ENCODE measurements at places on chromosomes 2 and 18. TPM values are rescaled to one million over a fixed set of nuclear protein-coding genes. Genes with fewer than 3 reads are reported as not detected.

DNA sequence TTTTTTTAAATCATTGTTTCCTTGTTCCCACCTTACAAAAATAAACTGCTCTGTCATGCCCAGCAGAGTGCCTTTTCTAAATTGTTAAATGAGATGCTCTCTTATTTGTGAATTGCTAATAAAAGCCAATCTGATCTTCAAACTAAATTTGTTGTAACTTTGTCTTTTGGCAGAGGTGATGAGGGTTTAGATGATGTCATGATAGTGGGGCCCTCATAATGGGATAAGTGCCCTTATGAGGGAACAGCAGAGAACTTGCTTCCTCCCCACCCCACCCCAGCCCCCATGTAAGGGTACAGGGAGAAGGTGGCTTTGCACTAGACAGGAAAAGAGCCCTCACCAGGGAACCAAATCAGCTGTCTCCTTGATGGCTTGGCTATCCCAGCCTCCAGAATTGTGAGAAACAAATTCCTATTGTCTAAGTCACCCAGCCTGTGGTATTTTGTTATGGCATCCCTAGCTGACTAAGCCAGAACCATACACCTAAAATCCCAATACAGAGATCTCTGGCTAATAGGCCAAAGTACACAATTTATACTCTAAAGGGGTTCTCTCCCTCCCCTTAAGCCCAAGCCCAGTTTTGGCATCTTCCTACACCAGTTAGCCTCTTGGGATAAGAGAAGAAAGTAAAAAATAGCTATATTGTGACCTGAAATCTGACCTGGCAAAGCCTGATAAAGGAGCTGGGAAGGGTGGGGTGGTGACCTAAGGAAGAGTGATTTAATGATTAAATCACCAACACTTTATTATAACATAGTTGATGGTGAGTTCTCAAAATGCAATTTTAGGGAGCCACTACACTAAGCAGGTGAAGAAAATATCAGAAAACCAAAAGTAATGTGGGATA lies 40.3 kb upstream of the HNRNPA3 start:
- H3K4me1 ChIP-seq = peaks cover 35% of the 10 kb centered on the region

GRCh38 chr2:44168681-44169154 lies at the start of gene PPM1B:
Gene PPM1B (plus strand): TSS chr2:44168875. CDS start chr2:44201200, 32,325 bp downstream.
- peak; percentile 99 for DNase-seq
- peak within 1 kb of the TSS; percentile 99 for H3K4me3 ChIP-seq

DNA sequence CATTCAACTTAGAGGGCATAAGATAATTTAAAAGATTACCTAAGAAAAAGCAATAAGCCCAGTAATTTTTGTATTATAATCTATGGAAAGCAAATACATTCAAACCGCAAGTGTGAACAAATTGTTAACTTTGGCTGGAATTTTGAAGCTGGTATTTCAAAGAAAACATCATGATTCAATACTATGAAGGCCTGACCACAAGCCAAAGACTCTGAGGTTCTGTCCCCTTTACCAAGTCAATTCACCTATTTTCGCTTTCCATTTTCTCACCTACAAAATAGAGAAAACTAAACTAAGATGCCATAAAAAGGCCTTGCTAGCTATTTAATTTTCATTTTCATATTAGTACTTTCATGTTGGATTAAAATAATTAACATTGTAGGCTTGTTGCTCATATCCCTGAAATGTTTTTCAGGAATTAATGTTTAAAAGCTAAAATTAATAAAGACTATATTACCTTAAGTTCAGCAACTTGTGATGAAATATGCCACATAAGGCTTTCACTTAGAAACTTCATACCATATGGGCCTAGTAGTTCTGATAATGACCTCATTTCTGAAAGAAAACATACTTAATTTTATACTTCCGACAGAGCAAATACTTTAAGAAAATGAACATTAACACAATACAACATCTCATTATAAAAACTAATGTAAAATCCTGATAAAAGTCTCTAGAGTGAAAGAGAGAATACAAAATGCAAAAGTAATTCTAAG lies 85.7 kb upstream of the FRZB start:
- H3K4me1 ChIP-seq = peaks cover under 1% of the 10 kb centered on the region
- H3K4me3 ChIP-seq = no peak overlapping the region
- DNase-seq = no peak
- no peak overlapping the region for H3K27ac ChIP-seq
- no peaks in the 10 kb centered on the region for H3K27me3 ChIP-seq

Gene SLC19A3
- total RNA-seq = 6.4 TPM

- H3K27me3 ChIP-seq = no peaks in the 10 kb centered on the region
- H3K4me1 ChIP-seq = no peaks in the 10 kb centered on the region
- no peak overlapping the region for H3K4me3 ChIP-seq
- H3K36me3 ChIP-seq = peaks cover 30% of the 10 kb centered on the region
These were observed 45.3 kb downstream of the LRPPRC start for GRCh38 chr2:43950383-43951008.

- no peaks in the 10 kb centered on the region for H3K36me3 ChIP-seq
- H3K27ac ChIP-seq = no peak overlapping the region
- no peaks in the 10 kb centered on the region for H3K27me3 ChIP-seq
- H3K4me3 ChIP-seq = no peak overlapping the region
- no peaks in the 10 kb centered on the region for H3K4me1 ChIP-seq
- no peak for DNase-seq
These were observed 13.2 kb upstream of the AGAP1 start for GRCh38 chr2:235480614-235481013.

DNA sequence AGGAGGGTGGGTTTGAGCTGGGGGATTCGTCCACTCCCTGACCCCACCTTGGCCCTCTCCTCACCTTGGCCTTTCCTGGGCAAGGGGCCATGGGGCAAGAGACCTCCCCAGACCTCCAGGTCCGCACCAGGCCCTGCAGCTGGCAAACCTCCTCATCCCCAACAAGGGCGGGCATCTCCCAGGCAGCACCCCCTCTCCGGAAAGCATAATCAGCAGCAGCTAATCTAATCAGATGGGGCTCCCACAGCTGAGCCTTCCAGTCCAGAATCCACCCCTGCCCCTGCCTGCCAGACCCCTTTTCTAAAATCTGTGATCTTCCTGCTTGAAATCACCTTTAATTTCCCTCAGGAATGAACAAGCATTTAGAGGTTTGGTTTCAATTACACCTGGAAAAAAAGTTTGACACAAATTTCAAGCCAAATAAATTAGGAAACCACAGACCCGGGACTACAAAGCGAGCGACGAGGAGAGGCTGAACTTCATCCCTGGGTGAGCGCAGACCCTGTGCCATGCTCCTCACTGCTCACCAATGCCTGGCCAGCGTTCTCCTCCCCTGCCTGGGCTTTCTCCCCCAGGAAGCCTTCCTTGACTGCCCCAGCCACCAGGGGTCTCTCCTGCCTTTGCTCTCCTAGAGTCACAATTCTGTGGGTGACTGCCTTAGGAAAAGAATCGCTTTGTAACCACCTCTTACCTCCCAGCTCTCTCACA lies 143.0 kb upstream of the MYCN start:
- no peak overlapping the region for H3K27ac ChIP-seq
- peaks cover 6% of the 10 kb centered on the region for H3K27me3 ChIP-seq
- no peak overlapping the region for H3K4me3 ChIP-seq
- H3K4me1 ChIP-seq = peaks cover 33% of the 10 kb centered on the region
- no peak for DNase-seq
- no peaks in the 10 kb centered on the region for H3K36me3 ChIP-seq

- no peak overlapping the region for H3K27ac ChIP-seq
- H3K4me3 ChIP-seq = no peak overlapping the region
- no peaks in the 10 kb centered on the region for H3K36me3 ChIP-seq
- H3K4me1 ChIP-seq = peaks cover 4% of the 10 kb centered on the region
These were observed 101.8 kb downstream of the TRIB2 start for GRCh38 chr2:12818416-12819102.

DNA sequence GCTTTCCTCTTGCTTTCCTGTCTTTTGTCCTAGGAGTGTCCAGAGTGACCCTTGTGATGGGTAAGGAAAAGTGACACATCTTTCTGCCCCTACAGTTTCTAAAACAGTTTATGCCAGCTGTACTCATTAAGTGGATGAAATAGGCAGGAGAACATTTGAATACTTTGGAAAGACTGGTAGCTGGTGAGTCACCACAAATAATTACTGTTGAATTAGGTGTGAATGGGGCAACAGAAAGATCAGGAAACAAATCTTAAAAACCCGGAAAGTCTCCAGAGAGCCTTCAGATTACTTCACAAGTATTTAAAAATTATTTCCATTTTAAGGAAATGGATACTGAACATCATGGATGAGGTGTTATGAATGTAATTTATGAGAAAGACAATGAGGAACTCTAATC lies 278.5 kb downstream of the CLIP4 start:
- H3K4me3 ChIP-seq = no peak overlapping the region
- no peak overlapping the region for H3K27ac ChIP-seq
- peaks cover 10% of the 10 kb centered on the region for H3K4me1 ChIP-seq

- no peaks in the 10 kb centered on the region for H3K27me3 ChIP-seq
- H3K4me3 ChIP-seq = no peak overlapping the region
- no peak overlapping the region for H3K27ac ChIP-seq
- no peaks in the 10 kb centered on the region for H3K36me3 ChIP-seq
These were observed 111.1 kb downstream of the ACOXL start for GRCh38 chr2:110843496-110843895.

DNA sequence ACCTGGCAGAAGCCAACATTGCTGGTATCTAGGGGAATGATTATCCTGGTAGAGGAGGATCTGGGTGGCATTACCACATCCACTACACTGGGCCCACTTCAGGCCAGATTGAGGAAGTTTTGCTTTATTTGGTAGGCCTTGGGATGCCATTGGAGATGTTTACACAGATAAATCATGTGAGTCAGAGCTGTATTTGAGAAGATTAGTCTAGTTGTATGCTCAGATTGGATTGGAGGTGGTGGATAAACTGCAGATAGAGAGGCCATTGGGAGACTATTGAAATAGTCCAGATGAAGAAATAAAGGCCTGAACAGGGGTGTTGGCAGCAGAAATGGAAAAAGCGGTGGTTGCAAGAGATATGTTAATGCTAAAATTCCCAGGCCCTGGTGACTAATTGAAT lies 81.5 kb downstream of the EFEMP1 start:
- H3K4me3 ChIP-seq = no peak overlapping the region
- DNase-seq = no peak
- no peaks in the 10 kb centered on the region for H3K36me3 ChIP-seq
- H3K4me1 ChIP-seq = peaks cover 12% of the 10 kb centered on the region
- no peaks in the 10 kb centered on the region for H3K27me3 ChIP-seq
- H3K27ac ChIP-seq = no peak overlapping the region

Gene RAB6C
- total RNA-seq = 0.50 TPM

DNA sequence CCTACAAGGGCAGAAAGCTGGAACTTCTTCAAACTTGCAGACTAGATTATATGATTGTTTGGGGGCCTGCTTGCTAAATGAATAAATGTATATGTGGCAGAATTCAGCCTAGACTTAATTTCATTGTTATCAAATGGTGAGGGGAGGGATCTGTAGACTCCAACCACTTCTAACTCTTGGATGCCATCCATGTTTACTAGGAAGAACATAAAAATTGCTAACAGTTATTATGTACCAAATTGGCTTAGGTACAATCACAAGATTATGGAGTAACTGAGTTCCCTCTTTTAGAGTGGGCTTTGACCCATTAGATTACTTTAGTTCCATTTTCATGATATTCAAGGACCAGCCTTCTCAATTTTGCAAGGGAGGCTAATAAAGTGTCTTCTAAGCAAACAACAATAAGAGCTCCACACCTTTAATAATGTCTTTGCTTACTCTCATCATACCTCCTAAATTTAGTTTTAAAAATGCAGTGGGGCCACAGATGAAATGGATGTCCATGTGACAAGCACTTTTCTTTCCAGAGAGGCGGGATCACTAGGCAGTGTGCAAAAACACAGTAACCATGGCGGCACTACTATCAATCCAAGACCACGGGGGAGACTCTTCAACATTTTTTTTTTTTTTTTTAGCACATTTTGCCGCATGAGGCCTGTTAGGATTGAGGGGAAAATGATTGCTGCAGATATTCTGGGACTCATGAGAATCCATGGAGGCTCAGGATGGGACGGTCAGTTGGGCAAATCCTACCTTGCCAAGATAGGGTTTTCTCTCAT lies 217.6 kb upstream of the SPRED2 start:
- peaks cover 12% of the 10 kb centered on the region for H3K27me3 ChIP-seq
- H3K27ac ChIP-seq = no peak overlapping the region
- no peak for DNase-seq
- no peaks in the 10 kb centered on the region for H3K36me3 ChIP-seq

GRCh38 chr2:38750011-38750890 lies 910 bp downstream of the SRSF7 start:
- peak overlapping the region; percentile 99 for H3K27ac ChIP-seq
- DNase-seq = no peak
- H3K36me3 ChIP-seq = peaks cover 52% of the 10 kb centered on the region
- H3K4me3 ChIP-seq = peak overlapping the region; percentile 100
- peaks cover 4% of the 10 kb centered on the region for H3K27me3 ChIP-seq
- peaks cover 41% of the 10 kb centered on the region for H3K4me1 ChIP-seq

- H3K4me1 ChIP-seq = no peaks in the 10 kb centered on the region
- DNase-seq = no peak
- no peaks in the 10 kb centered on the region for H3K27me3 ChIP-seq
- H3K36me3 ChIP-seq = no peaks in the 10 kb centered on the region
These were observed 452.1 kb downstream of the TMX3 start for GRCh38 chr18:68262690-68263294.

GRCh38 chr2:151919786-151920185 lies 91.6 kb upstream of the ARL5A start:
- no peaks in the 10 kb centered on the region for H3K36me3 ChIP-seq
- no peak overlapping the region for H3K27ac ChIP-seq
- DNase-seq = no peak

Gene SS18
- 85.7 TPM for total RNA-seq

Gene DLGAP1
- total RNA-seq = 3.7 TPM

DNA sequence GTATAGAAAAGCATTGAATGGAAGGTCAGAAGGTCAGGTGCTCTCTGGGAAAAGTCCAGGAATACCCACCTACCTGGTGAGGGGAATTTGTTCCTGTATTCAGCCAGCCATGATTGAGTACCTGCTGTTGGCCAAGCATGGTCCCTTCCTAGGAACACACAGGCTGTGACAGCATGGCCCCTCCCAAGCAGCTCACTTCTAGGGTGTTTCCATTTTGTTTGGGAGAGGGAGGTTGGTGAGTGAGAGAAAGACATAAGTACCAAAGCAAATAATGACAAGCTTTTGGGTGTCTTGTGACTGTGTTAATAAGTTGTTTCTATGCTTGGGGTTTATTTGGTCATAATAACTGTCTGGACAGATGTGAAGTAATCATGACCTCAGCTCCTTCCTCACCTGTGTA lies 46.3 kb downstream of the CABLES1 start:
- no peak for DNase-seq
- peaks cover 18% of the 10 kb centered on the region for H3K4me1 ChIP-seq
- H3K4me3 ChIP-seq = no peak overlapping the region
- no peak overlapping the region for H3K27ac ChIP-seq

GRCh38 chr18:57859314-57859713 lies 56.2 kb upstream of the ATP8B1 start:
- DNase-seq = no peak
- H3K4me3 ChIP-seq = no peak overlapping the region
- H3K36me3 ChIP-seq = no peaks in the 10 kb centered on the region
- H3K4me1 ChIP-seq = no peaks in the 10 kb centered on the region
- H3K27ac ChIP-seq = no peak overlapping the region

DNA sequence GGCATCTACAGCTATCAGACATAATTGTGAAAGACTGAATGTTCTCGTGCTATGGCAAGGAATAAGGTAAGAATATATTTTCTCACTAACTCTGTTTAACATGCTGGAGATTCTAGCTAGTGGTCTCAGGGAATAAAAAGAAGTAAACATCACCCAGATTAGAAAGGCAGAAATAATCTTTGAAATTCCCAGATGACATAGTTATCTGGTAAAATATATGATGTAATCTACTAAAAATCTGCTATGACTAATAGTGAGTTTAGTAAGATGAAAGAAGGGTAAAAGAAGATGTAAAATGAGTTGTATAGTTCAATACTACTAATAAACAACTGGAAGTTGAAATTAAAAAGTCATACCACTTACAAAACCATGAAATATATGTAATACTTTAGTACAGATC lies 134.2 kb downstream of the DSC3 start:
- H3K27ac ChIP-seq = no peak overlapping the region
- H3K36me3 ChIP-seq = no peaks in the 10 kb centered on the region
- no peak for DNase-seq

Data from type B pancreatic cell (in vitro differentiated cells).